ENCODE measurements at places on chromosomes 1 and 21.
A peak's percentile ranks its signal among the peaks of the same experiment; 100 is the strongest.

DNA sequence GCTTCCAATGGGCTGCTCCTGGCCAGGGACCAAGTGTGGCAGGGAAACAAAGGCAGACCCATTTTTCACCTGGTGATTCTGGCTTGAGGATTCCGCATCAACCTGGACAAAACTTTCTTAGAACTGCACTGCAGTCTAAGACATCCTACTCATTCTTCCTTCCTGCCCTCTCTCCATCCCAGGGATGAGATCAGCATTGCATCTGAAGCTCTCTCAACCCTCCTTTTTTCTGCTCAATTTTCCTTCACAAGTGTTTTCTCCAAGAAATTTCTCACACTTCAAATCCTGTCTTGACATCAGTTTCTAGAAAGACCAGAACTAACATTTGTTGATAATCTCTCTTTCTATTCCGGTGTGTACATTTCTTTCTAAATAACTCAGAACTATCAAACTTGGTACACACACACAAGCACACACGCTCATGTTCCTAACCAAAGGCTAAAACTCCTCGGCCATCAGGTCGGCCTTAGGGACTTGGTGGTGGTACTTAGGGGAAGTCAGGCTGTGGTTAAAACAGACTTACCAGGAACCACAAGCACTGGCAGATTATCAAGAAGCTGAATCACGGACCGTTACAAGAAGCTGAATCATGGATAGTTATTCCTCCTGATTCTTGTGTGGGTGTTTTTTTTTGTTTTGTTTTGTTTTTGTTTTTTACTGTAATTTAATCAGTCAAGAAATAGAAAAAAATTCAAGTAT lies 21.0 kb upstream of the CXADR start:
- DNase-seq, result peak; percentile 87

GRCh38 chr1:59597420-59598119 lies 217.2 kb upstream of the HOOK1 start:
- no peak for DNase-seq

DNA sequence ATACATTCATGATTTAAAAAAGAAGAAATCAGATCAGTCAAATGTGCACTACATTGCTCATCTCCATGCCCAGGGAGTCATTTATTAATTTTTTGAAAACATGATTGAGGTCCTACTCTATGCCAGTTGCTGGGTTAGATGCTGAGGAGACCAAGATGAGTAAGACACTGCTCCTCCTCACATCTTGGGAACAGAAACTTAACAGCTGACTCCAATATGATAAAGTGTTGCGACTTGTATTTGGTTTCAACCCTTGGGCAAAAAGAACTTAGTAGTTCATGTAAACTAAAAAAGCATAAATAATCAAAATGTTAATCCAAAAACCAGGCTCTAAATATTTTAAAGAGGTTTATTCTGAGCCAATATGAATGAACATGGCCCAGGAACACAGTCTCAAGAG lies 56.9 kb downstream of the OPTC start:
- DNase-seq, result no peak

- no peak for DNase-seq
Measured at GRCh38 chr21:41011951-41012366, 156.0 kb upstream of the BACE2 start.

DNA sequence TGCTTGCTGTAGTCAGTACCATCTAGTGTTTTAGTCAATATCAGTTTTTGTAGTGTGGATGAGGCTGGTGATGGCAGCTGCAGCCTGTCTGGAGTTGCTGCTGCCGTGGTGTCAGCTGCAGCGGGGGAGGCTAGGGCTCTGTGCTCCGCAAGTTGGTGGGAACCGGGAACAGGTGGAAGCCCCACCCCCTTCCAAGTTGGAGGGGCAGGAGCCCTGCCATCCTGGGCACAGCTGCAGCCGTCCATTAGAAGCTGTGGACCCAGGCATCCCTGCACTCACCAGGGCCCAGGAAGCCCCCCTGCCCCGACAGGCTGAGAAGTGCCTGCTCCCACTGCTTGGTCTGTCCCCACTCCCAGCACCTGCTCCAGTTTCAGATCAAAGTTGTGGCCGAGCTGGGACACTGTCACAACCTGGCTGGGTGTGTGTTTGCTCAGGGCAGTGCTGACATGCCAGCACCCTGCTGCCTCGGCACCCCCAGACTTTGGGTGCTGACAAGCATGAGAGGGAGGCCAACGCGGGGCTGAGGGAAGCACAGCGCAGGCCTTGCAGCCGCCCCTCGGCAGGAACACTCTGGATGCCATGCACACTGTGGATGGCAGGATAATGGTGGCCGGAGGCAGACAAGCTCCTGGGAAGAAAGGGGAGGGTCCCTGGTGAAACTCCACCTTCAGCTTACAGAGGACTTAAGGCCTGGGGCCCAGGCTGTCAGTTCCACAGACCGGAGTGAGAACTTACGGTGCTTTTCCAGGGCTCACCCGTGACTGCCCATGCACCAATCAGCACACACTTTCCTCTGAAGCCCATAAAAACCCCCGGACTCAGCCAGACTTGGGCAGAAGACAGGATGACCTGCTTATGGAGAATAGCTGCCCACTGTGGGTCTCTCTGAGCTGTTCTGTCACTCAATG lies 86.9 kb downstream of the ADARB1 start:
- DNase-seq, result no peak

- peak; percentile 53 for DNase-seq
Measured at GRCh38 chr1:8439015-8439702, 121.2 kb downstream of the SLC45A1 start.

DNA sequence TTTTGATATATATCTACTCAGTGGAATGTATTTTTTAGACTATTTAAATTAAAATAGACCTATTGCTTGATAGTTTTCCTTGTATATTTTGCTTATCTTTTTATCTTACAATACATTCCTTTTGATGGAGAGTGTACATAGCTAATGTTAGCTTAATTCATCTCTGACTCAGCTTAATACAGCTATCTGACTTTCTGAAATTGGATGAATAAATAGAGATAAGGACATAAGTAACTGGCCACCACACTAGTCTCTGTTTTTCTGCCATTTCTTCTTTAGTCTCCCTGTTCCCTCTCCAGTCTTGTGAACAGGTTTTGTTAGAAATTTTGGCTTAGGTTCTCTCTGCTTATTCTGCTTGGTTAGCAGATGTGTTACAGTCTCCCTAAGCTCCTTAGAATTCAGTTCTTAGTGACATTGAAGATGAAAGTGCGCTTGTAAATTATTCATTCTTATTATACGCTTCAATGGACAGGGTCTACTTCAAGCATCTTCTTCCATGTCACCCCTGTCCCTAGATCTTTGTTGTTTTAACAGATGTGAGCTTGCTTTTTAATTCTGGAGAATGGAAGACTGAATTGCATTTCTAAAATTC lies 59.6 kb downstream of the XPR1 start:
- DNase-seq, result no peak

DNA sequence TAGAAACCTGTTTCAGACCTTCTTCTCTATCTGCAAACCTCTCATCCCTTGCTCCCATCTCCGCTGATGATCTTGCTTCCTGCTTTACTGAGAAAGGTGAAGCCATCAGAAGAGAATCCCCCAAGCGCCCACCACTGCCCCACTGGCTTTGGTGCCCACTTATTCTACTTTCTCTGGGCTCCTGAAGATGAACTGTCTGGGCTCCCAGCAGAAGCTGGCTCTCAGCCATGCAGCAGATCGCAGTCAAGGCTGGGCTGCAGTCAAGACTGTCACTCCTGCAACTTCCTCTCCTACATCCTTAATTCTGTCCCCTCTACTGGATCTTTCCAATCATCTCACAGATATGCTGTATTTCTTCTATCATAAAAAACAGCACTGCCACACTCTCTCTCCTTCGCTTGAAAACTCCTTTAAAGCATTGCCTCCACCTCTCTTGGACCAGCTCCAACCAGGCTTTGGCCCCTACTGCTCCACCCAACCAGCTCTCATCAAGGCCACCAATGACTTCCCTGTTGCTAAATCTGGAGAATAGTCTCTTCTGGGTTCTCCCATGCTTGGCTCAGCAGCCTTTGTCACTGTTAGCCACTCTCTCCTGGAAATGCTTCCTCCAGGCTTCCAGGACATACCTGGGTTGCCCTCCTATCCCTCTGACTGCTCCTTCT lies 25.8 kb downstream of the TRIM62 start:
- no peak for DNase-seq

GRCh38 chr1:109954041-109954512 lies 30.5 kb upstream of the AHCYL1 start:
- no peak for DNase-seq

DNA sequence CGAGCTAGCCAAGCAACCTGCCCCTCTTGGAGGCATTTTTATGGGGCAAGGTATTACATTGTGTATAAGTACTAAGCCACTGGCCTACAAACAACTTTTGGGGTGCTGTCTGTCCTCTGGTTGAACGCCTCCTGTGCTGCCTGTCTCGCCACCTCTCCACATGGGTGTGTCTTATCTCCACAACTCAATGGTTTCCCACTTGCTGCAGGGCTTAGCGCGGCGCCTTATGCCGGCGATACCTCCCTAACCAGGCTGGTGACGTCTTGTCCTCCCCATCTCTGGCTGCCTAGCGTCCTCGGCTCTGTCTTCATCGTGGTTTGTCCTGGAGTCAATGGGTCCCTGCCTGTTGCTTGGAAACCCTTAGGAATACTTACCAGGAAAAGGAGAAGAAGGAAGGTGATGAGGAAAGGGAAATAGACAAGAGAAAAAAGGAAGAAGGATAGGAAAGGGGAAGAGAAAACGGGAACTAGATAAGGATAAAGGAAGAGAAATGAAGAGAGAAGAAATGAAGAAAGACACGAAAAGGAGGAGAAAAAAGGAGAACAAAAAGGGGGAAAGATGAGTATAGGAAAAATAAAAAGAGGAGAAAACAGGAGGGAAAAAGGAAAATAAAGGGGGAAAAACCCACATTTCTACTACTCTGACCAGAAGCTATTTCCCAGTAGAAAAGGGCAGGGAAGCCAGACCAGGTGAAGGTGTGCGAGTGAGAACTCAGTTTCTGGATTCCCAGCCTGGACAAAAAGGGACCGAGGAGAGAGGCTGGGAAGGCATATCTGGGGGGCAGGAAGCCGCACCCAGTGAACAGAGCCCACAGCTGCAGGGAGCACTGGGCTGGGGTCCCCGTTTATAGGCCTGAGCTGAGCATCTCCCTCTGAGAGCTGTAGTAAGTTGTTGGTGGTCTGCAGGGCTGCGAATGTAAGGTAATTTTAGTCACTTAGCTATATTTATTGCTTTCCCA lies 86.2 kb downstream of the CLIC6 start:
- no peak for DNase-seq

- no peak for DNase-seq
Measured at GRCh38 chr1:67194209-67194863, 28.1 kb downstream of the IL23R start.

- DNase-seq, result peak; percentile 42
Measured at GRCh38 chr1:202349206-202349928, 868 bp downstream of the PPP1R12B start.

GRCh38 chr1:245247801-245248200 lies 93.0 kb downstream of the KIF26B start:
- DNase-seq, result no peak

GRCh38 chr1:183942933-183943693 lies 94.4 kb downstream of the COLGALT2 start:
- DNase-seq, result peak; percentile 59

GRCh38 chr1:81358151-81358550 lies 442.6 kb upstream of the ADGRL2 start:
- no peak for DNase-seq

- DNase-seq, result no peak
Measured at GRCh38 chr1:21451981-21452411, 12.1 kb downstream of the NBPF3 start.

- DNase-seq, result peak; percentile 55
Measured at GRCh38 chr1:40078512-40079333, 18.3 kb downstream of the PPT1 start.

GRCh38 chr21:45283611-45284455 lies 3.9 kb downstream of the POFUT2 start:
- DNase-seq, result no peak

- no peak for DNase-seq
Measured at GRCh38 chr1:199460933-199461332, 566.6 kb upstream of the NR5A2 start.
